GM23248 (cell line): ENCODE measurements at places on chromosomes 2 and 18.

DNA sequence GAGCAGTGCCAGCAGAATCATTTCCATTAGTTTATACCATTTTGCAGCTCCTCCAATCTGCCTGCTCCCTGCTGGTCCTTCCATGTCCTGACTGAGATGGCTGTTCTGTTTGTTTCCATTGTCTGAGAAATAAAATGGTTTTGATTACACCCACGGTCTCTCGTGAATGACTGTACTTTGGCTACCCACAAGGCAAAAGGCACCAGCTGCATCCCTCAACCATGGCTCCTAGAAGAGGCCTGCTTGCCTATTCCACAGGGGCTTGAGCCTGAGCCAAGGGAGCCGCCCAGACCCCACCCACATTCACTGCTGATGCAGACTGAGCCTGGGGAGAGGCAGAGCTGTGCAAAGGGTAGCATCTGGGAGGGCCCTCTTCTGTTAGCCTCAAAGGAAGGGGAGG, 31.2 kb downstream of the MARCHF4 start:
- no peaks in the 10 kb centered on the region for H3K27me3 ChIP-seq
- peak; percentile 74 for DNase-seq
- no peak overlapping the region for H3K4me3 ChIP-seq
- peaks cover 57% of the 10 kb centered on the region for H3K4me1 ChIP-seq
- no peaks in the 10 kb centered on the region for H3K36me3 ChIP-seq

DNA sequence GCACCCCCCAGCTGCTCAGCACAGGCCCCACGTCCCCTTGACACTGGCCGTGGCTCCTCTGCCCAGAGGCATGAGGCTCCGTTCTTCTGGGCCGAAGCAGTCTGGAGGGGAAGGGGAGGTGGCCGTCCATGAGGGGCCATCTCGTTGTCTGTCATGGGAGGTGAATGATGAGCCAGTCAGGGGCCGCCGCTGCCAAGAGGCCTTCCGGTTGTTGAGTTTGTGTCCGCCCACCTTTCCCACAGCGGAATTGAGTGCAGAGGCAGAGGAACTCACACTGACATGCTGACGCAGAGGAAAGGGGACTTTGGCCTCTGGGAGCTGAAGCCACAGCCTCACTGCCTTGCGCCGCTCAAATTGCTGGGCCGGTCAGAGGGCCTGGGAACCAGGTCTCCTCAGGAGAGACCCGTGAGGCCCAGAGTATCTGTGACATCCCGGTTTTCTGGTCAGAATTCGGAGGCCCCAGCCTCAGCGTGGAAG, 268.4 kb downstream of the ATAD2B start:
- no peak overlapping the region for H3K4me3 ChIP-seq
- no peaks in the 10 kb centered on the region for H3K36me3 ChIP-seq
- H3K27ac ChIP-seq = no peak overlapping the region
- no peaks in the 10 kb centered on the region for H3K27me3 ChIP-seq

DNA sequence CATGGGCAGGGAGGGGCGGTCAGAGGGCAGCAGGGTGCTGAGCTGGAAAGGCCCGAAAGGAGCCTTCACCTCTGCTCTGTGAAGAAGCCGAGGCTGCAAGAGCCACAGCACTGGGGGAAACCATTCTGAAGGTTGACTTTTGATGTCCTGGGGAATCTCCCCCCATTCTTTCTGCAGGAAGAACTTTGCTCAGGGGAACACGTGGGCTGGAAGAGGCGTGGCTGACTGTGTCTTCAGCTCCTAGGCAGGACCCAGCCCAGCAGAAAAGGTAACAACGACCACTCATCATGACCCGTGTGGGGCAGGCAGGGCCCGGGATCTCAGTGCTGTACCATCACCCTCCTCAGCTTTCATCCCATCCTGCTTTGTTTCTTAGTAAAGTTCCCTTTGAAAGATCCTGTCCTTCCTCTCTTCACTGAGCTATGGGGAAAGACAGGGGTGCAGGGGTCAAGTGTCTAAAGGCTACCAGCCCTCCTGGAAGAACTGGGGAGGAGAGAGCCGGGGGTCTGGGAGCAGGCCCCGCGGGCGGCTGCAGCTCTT, 312.7 kb downstream of the CELF4 start:
- H3K4me1 ChIP-seq = no peaks in the 10 kb centered on the region
- H3K27ac ChIP-seq = no peak overlapping the region
- no peak for DNase-seq
- no peak overlapping the region for H3K4me3 ChIP-seq
- no peaks in the 10 kb centered on the region for H3K36me3 ChIP-seq
- peaks cover 55% of the 10 kb centered on the region for H3K27me3 ChIP-seq

DNA sequence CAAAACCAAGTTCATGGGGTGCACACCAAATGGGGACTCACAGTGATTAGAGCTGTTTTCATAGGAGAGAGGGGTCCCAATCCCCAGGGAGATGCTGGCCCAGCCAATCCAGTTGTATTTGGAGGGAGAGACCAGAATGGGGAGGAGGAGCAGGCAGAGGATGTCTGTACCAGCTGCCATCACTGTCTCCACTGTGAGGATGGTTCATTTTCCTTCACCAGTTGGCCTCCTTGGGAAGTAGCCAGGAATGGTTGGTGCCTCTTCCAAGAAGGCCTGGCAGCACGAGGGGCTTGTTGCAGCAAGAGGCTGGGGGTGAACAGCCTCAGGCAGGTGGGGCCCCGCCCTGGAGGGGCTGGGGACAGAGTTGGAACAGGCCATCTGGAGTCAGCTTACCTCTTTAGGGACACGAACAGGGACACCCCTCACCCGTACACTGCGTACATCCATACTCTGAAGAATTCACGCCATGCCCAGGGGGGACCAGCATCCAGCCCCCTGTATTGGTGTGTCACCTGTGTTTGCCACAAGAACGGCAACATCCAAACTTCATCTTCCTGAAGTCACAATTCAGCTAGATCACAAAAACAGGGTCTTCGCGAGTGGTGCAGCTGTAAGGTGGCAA, 161.7 kb upstream of the ZNF236 start:
- no peaks in the 10 kb centered on the region for H3K36me3 ChIP-seq
- no peak overlapping the region for H3K4me3 ChIP-seq
- H3K27ac ChIP-seq = no peak overlapping the region
- DNase-seq = no peak
- peaks cover 28% of the 10 kb centered on the region for H3K27me3 ChIP-seq
- no peaks in the 10 kb centered on the region for H3K4me1 ChIP-seq

GRCh38 chr18:48922226-48922800, 28.5 kb downstream of the SMAD7 start:
- DNase-seq = peak; percentile 21
- H3K4me1 ChIP-seq = peaks cover 60% of the 10 kb centered on the region
- H3K27me3 ChIP-seq = no peaks in the 10 kb centered on the region

- no peak overlapping the region for H3K4me3 ChIP-seq
- H3K27me3 ChIP-seq = peaks cover 21% of the 10 kb centered on the region
- H3K36me3 ChIP-seq = no peaks in the 10 kb centered on the region
- DNase-seq = no peak
- H3K27ac ChIP-seq = no peak overlapping the region
Observed at GRCh38 chr18:5303636-5304035, 8.1 kb upstream of the ZBTB14 start.
